Keratinocyte (primary cell): ENCODE measurements at places on chromosomes 3 and 15.

DNA sequence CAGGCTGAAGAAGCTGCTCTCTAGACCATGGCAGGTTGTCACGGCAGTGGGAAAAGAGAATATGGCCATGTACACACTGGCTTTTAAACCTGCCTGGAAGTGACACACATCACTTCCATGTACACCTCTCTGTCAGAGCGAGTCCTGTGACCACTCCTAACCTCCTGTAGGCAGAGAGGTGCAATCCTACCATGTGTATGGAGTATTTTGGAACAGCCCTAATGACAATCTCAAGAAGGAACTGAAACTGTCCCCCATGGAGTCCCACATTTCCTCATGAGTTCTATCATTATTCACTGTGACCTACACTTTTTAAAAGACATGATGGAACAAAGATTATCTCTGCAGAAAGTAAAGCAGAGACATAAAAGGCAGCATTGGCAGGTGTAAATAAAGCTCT, 153.4 kb upstream of the PFN2 start:
- no peak for DNase-seq

GRCh38 chr3:186847437-186847836, 4.9 kb downstream of the ADIPOQ start:
- DNase-seq: no peak

DNA sequence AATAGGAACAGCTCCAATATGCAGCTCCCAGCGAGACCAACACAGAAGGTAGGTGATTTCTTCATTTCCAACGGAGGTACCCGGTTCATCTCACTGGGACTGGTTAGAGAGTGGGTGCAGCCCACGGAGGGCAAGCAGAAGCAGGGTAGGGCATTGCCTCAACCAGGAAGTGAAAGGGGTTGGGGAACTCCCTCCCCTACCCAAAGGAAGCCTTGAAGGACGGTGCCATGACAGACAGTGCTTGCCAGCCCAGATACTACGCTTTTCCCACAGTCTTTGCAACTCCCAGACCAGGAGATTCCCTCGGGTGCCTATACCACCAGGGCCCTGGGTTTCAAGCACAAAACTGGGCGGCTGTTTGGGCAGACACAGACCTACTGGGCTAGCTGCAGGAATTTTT, 576.9 kb upstream of the NECTIN3 start:
- no peak for DNase-seq

- no peak for DNase-seq
Observed at GRCh38 chr15:94749811-94750617, 518.7 kb downstream of the MCTP2 start.

DNA sequence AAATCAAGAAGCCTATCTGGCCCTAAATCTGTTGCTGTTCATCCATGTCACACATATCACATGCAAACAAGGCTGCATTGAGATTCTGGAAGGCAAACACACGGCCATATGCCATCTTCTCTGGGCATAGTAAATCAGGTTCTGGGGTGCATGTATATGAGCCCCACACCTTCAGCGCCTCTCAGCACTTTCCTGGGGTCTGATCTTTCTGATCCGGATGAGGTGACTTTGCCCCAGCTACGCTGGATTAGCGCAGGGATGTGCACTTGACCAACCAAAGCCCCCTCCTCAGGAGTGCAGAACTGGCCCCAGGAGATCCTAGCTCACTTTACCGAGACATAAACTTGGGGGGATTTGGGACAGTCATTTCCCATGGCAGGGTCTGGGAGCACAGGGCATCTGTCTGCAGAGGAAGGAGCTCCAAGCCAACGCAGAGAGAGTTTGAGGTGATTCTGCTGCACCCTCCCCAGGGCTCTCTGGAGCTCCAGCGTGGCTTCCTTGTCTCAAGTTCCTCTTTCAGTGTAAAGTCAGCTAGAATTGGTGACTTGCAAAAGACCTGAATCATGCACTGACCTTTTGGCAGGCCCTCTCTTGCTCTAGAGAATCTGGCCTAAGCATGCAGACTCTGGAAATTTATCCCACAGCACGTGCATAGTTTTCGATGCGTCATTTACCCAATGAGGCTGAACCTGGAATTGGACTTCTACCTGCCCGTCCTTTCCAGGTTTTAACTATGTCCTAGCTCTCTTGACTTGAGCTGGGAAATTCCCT, 63.5 kb upstream of the KLF13 start:
- DNase-seq: peak; percentile 13

DNA sequence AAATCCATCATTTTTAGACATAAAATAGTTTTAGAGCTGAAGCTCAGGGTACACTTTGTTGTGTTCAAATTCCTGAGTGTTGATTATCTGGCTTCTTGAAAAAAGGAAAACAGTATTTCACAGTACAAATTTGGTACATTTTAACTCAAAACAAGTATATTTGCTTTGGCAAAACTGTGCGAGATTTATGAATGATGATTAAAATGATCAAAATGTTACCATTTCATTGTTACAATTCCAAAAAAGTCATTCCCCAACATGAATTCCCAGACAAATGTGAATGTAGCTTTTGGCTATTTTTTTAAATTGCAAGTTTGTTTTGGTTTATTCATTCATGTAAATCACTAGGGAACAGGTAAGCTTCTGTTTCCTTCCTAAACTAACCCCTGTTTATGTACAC, 347.4 kb upstream of the DCBLD2 start:
- no peak for DNase-seq

DNA sequence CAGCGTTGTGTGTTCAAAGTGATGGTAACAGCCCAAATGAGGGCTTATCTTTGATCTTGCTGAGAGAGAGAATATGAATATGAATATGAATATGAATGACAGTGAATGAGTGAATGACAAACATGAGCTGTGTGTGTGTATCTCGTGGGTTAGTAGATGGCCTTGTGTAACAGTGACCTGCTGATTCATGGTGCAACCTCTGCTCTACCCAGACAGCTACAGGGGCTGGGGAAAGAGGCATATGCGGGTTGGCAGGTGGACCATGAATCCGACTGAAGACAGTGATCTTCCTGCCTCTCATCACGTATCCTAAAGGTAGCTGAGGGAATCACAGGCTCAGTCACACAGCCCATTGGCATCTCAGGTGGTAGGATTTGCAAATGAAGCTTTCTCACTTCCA, 58.2 kb downstream of the CHDH start:
- no peak for DNase-seq

GRCh38 chr3:4407941-4408340, 59.1 kb downstream of the SUMF1 start:
- DNase-seq: no peak

DNA sequence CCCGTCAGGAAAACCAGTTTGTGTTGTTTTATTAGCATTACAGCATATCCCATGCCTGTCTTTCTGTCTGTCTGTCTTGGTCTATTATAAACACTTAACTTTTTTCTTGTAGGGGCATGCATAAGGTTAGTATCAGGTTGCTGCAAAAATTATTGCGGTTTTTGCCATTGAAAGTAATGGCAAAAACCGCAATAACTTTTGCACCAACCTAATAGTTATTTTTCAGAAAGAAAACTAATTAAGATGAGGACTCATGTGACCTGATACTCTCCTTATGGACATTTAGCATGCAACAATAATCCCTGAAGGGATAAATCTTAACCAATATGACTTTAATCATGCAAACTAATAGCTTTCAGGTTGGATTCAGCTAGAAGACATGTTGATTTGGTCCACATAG, 326.7 kb upstream of the SUCLG2 start:
- no peak for DNase-seq

DNA sequence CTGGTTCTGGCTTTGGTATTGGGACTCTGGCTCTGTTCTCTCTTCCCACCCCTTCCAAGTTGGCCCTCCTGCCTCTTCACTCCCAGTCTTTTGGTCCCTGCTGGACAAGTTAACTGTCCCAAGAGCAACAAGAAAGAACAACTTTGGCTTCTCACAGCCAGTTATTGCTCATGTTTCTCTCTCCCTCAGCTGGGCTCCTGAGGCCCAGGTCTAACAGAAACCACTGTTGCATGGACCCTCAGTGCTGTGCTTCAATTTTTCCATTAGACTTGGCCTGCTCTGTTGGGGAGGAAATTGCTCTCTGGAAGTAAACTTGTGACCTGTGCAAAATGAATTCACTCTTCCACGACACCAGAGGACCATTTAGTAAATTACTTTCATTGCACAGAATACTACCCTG, 64.5 kb downstream of the CHST2 start:
- no peak for DNase-seq

DNA sequence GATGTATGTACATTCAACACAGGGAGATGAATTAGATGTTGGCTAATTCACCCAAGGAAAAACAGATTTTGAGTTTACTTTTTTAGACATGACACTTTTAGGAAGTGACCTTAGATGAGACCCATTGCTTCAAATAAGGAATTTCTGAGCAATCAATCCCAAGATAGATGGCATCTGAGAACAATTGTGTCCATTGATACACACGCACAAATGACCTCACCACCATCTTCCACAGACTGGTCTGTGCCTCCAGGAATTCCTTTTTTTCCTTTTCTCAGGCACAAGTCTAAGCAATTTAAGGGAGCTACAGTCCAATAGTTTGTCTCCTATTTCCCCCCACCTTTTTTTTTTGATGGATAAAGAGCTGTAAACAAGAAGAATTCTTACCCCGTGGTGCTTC, 265.3 kb downstream of the TBL1XR1 start:
- no peak for DNase-seq

GRCh38 chr3:18411541-18411940, 13.6 kb downstream of the SATB1 start:
- no peak for DNase-seq

DNA sequence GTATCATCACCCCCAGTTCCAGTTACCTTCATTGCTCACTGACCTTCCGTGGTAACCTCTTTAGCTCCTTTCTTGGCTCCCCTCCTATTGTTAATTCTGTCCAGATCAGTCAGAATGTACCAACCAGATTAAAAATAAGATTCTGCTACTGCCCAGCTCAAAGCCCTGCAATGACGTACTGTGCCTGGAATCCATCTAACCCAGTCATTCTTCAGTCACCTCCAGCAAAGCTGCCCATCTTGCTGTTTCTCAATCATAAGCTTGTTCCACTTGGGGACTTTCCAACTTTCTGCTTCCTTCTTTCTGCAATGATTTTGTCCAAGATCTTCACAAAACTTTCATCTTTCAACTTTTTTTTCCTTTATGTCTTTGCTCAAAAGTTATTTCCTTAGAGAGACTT, 512.0 kb upstream of the ZNF385D start:
- DNase-seq: no peak

GRCh38 chr3:127628788-127629466, at the start of gene PODXL2:
Gene PODXL2 (plus strand): TSS chr3:127629185. CDS start chr3:127629220, 35 bp downstream.
- DNase-seq: no peak

GRCh38 chr3:154464440-154465190, 34.6 kb upstream of the GPR149 start:
- peak; percentile 25 for DNase-seq

DNA sequence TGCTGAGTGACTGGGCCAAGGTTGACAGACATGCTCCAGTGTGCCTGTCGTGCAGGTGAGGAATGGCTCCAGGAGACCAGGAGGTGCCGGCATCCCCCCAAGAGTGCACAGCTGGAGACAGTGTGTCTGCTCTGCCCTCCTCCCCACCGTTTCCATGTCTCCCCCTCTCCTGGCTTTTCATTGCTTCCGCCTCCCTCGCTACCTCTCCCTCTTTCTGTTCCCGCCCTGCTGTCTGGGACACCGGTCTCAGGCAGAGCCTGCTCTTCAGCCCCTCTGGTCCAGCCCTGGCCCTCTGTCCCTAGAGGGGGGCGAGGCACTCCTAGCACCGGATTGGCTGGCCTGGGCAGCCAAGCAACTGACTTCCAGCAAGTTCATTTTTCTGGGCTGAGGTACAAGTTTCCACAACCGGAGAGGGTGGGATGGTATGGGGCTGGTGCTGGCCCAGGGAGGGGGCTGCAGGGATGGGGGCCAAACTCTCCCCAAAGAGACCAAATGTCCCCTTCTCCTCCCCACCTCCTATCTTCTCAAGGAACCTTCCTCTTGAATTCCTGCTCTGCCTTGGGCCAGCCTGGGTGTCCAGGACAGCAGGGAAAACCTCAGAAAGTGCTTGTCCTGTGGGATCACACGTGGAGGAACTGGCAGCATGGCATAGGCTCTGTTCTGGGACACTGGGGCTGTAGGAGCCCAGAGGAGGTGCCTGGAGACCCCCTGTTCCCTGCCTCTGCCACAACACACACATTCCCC, 32.6 kb downstream of the PRKCD start:
- no peak for DNase-seq

DNA sequence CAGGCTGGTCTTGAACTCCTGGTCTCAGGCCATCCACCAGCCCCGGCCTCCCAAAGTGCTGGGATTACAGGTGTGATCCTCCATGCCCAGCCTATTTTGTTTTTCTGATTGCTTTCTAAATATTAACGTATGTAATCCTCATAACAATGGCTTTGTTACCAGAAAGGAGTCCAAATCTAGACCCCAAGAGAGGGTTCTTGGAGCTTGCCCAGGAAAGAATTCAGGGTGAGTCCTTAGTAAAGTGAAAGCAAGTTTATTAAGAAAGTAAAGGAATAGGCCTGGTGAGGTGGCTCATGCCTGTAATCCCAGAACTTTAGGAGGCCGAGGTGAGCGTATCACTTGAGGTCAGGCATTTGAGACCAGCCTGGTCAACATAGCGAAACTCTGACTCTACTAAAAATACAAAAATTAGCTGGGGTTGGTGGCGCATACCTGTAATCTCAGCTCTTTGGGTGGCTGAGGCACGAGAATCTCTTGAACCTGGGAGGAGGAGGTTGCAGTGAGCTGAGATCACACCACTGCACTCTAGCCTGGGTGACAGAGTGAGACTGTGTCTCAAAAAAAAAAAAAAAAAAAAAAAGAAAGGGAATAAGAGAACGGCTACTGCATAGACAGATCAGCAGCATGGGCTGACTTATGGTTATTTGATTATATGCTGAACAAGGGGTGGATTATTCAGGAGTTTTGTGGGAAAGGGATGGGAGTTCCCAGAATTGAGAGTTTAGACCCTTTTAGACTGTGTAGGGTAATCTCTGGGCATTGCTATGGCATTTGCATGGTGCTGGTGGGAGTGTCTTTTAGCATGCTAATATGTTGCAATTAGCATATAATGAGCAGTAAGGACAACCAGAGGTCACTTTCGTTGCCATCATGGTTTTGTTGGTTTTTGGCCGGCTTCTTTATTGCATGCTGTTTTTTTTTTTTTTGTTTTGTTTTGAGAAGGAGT, 36.1 kb downstream of the TYRO3 start:
- no peak for DNase-seq

GRCh38 chr3:156181509-156181908, 61.1 kb downstream of the KCNAB1 start:
- peak; percentile 66 for DNase-seq

DNA sequence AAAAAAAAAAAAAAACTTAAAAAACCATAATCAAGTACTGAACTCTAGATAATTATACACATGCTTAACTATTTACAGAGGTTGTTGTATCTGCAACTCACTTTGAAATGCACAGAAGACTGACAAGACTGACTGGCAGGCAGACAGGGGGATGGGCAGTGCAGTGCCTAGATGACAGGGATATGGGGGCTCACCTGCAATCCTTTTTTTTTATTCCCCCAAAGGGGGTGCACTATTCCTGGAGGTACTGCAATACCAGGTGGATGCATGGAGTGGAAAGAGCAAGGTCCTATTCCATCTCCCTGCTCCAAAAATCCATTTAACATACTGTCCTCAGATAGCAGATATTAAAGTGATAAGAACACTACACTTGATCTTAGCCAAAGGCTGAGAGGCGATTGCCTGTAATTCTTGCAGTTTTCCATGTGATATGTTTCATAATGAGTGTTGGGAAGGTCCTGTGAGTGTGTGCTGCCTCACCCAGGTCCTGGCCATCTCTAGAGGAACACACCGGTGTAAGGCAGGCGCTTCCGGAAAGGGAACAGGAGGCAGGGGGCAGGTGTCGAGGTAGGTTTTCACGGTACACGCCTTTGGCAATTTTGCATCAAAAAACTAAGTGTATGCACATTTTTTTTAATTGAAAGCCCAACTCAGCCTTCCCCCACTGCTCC, 22.7 kb downstream of the SEC61A1 start:
- no peak for DNase-seq

- no peak for DNase-seq
Observed at GRCh38 chr3:174398761-174399160, 460.4 kb upstream of the NAALADL2 start.
